NCI-H510A (cell line): ENCODE measurements at places on chromosomes 12 and 14.
A peak's percentile ranks its signal among the peaks of the same experiment; 100 is the strongest.

DNA sequence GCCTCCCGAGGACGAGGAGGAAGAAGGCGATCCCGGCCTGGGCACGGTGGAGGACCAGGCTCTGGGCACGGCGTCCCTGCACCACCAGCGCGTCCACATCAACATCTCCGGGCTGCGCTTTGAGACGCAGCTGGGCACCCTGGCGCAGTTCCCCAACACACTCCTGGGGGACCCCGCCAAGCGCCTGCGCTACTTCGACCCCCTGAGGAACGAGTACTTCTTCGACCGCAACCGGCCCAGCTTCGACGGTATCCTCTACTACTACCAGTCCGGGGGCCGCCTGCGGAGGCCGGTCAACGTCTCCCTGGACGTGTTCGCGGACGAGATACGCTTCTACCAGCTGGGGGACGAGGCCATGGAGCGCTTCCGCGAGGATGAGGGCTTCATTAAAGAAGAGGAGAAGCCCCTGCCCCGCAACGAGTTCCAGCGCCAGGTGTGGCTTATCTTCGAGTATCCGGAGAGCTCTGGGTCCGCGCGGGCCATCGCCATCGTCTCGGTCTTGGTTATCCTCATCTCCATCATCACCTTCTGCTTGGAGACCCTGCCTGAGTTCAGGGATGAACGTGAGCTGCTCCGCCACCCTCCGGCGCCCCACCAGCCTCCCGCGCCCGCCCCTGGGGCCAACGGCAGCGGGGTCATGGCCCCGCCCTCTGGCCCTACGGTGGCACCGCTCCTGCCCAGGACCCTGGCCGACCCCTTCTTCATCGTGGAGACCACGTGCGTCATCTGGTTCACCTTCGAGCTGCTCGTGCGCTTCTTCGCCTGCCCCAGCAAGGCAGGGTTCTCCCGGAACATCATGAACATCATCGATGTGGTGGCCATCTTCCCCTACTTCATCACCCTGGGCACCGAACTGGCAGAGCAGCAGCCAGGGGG, 979 bp downstream of the KCNA5 start:
- no peak for DNase-seq

DNA sequence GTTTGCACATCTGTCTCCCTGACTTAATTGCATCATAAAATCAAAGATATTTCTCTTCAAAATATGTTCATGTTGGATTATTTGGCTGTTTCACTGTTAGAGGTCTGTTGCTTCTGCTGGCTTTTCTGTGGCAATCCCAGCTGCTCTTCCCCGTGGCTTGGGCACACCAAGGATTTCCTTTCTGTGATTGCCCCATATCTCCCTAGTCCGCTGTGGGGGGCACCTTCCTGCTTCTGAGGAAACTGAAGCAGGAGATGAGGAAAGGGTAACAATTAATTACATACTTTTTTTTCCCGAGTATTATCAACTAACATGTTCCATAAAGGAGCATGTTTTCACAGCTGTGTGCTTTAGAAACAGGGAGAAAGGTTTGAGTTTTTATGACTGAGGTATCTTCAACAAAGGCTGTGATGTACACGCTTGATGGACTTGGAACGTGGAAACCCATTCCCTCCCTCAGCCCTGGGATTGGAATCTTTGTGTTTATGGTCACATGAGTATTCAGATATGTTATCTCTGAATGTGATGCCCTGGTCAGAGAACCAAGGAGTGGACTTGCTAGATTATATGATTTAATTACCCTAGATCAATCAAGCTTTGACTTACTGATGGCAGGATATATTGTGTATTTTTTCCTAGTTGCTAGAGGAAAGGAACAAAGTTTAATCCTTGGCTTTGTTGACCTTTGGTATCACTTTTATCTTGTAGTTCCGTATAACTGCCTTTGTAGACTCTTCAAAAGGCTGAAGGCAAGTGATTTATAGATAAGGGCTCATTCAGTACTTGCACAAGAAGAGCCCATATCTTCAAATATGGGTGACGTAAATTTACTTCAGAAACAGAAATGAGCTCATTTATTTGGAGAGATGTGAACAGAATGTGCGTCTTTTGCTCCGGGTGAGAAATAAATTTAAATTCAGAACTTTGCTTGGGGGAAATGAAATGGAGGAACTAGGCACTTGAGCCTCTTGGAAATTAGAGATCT, 46.7 kb downstream of the BORCS5 start:
- DNase-seq = no peak

GRCh38 chr14:96762650-96763049, 34.5 kb upstream of the VRK1 start:
- DNase-seq = peak; percentile 23

DNA sequence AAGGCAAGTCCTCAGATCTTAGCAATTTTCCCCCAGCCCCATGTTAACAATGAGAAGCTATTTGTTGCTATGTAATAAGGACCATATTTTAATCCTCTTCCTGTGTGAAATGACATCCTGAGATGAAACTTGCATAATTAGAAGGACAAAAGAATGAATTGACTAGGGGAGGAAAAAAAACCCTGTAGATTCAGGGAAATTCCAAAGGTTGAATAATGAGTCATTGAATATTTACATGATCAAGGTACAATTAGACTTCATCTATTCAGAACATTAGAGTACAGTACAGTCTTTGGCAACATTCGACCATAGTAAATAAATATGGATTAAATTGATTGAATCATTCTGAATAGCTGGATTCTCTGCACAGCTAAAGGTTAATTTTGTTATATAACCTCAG, 9.4 kb downstream of the MYBPC1 start:
- DNase-seq = no peak
